ENCODE measurements at places on chromosomes 5 and 9.

- DNase-seq, result peak; percentile 95
These were observed 1.1 kb upstream of the BASP1 start for GRCh38 chr5:17216176-17216973.

- DNase-seq, result no peak
These were observed 4.2 kb downstream of the C1QTNF2 start for GRCh38 chr5:160366230-160366629.

GRCh38 chr9:83062651-83063527 is at the start of gene RASEF:
RASEF (minus strand) TSS chr9:83063142; CDS start chr9:83062867, 275 bp downstream.
- DNase-seq, result peak; percentile 59

- DNase-seq, result peak; percentile 7
These were observed 1.3 kb downstream of the DMRT1 start for GRCh38 chr9:842635-843426.

DNA sequence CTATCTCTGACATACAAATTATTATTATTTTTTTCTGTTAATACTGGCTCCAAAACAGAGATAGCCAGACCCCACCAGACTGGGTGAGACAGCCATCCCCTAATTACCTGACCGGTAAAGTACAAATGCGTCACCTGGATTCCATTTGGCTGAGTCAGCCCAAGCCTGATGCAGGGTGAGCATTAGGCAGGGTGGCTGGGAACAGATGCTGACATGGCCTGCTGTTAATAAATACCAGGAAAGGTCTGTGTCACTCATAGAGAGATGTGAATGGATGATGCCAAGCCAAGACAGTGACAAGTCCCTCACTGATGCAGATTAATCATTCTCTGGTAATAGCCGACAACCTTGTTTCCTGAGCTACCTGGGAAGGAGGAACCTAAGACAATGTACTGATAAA is 183.5 kb downstream of the TRIM32 start:
- DNase-seq, result no peak

DNA sequence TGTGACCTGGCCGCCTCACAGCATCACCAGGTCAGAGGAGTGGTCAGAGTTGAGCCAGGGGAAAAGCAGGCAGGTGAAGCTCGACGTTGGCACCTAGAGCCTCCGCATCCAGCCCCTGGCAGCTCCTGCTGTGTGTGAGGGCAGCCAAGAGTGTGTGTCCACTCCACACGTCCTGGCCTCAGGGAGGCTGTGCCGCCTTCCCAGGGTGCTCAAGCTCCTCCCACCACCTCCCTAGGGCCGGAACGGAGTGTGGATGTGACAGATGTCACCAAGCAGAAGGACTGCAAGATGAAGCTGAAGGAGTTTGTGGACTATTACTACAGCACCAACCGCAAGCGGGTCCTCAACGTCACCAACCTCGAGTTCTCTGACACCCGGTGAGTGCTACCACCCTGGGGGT is 72.5 kb downstream of the PHF2 start:
- no peak for DNase-seq

DNA sequence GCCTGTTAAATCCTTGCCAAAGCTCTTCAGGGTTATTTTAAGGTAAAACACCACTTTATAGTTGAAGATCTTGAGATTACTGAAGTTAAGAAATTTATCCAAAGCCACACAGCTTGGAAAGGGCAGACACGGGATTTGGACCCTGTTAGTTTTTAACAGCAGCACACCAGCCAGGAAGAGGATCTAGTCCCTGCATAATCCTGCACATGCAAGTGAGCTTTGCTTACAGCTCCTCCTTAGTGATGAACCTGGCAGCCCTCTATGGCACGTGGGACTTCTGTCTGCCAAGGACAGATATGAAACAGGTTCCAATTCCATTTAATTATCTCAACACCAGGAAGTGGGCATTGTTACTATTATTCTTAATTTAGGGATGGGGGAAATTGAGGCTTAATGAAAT is 108.7 kb downstream of the TRIM32 start:
- no peak for DNase-seq

- DNase-seq, result peak; percentile 84
These were observed 22.3 kb downstream of the FAM78A start for GRCh38 chr9:131253891-131254491.

DNA sequence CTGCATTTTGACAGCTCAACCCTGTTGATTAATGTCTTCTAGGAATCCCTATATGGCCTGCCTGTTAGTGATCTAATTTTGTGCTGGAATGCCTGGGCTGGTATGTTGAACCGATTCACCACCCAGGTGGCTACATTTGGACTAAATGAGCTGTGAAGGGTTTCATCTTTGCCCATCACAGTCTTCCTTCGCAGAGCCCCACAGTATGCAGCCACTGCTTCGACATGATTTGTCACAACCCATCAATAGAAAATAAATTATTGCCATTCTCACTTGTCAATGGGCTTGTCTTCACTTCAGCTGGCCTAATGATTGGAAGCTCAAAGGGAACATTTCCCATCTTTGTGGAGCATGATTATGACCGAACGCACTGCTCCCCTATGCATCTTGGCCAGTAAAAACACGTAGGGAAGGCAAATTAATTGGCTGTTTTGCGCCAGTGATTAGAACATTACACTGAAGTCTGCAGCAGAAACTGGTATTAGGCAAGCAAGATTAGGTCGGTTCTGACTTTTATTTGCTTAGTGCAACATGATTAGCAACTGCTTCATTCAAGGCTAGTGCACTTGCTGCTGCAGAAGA is 408.5 kb downstream of the KIAA0825 start:
- no peak for DNase-seq

DNA sequence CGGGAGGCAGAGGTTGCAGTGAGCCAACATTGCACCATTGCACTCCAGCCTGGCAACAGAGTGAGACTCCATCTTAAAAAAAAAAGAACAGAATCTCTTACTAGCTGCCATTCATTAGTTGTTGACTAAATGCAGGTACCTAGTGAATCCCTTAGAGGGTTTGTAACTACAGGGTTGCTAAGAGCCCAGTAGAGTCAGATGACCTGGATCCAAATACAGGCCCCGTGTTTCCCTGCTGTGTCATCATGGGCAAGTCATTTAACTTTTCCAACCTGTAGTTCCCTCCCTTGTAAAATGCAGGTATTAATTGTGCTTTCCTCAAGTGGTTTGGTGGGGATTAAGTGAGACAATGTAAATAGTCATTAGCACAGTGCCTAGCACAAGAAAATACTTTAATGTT is 32.8 kb downstream of the PLAC8L1 start:
- no peak for DNase-seq

DNA sequence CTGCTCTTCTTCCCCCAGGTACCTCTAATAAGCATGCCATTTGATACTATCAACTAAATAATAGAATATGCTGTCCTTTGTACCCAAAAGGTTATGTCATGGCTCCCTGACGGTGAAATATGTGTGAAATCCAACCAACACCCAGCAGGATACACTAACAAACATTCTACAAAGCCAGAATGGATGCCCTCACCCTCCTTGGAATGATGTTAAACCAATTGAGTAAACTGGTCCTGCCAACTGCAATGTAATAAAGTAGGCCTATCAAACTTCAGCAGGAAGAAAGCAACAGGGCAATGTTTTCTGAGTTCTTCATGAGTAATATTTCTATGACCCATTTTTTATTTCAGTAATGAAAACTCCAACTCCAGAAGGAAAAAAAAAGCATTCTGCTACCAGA is 24.9 kb downstream of the RGMB start:
- no peak for DNase-seq

- DNase-seq, result no peak
These were observed 135.0 kb downstream of the TAF11L14 start for GRCh38 chr5:17769277-17769676.

GRCh38 chr5:172835994-172836356 is 1.9 kb downstream of the ERGIC1 start:
- DNase-seq, result no peak

DNA sequence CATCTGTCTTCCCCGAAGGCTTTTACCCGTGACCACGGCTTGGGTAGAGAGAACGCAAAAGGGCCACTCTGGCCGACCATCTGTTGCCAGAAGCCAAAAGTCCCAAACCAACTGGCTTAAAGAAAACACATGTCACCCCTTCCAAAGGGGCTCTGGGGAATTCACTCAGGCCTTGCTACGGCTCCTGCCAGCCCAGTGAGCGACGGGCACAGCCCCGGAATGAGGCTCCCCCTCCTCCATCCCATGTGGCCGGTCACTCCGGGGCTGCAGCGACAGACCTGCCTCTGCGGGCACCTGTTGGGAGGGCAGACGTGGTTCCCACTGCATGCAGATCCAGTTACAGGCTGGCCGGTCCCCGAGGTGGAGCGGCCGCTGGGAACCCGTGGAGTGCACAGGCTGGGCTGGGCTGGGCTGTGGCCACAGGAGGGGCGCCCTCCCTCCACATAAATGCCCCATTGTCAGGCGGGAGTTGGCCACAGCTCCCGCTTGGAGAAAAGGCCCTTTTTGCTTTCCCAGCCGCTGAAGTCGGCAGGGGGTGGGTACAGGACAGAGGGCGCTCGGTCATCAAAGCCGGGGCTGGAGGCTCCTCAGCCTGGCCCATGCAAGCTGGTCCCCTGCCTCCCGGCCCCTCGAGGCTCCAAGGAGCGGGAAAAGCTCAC is 19.9 kb downstream of the NOTCH1 start:
- DNase-seq, result peak; percentile 84

DNA sequence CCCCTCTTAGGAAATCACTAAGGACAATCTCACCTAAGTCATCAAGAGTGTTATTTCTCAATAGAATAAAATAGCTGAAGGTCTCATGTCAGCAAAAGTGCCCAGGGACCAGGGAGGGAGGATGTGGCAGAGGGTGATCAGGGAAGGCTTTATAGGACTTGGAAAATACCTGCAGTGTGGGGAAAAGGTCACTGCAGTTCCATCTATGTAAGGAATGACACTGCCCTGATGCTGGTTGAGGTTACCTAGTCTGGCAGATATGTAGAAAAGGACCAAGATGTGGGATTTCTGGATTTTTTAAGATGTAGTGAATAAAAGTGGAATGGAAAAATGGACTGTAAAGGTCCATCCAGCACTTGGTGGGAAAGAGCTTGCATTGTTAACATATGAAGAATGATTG is 18.3 kb downstream of the PRDM9 start:
- no peak for DNase-seq

DNA sequence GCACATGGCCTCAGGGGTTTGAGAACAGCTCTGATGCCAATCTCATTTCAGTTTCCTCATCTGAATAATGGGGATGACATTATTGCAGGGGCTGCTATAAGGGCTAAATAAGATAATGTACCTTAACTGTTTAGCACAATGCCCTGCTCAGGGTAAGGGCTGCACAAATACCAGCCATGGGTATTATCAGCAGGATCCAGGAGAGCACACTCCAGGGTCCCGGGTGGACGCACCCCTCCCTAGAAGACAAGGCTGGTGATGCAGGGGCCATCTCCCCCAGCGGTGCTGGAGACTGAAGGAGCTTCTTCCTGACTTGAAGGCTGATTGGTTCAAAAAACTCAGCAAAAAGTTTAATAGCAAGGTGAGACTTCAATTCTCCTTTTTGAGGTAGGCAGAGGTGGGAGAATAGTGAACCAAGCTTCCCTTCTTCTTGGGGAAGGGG is 2.7 kb upstream of the CXXC5 start:
- DNase-seq, result no peak

GRCh38 chr9:128913048-128913900 is 7.5 kb upstream of the PHYHD1 start:
- DNase-seq, result no peak

- no peak for DNase-seq
These were observed 32.9 kb upstream of the SLC36A1 start for GRCh38 chr5:151414536-151414935.

All from tongue (tissue), 3 donors.